ENCODE measurements at places on chromosomes 12 and 14.
A peak's percentile ranks its signal among the peaks of the same experiment; 100 is the strongest.

DNA sequence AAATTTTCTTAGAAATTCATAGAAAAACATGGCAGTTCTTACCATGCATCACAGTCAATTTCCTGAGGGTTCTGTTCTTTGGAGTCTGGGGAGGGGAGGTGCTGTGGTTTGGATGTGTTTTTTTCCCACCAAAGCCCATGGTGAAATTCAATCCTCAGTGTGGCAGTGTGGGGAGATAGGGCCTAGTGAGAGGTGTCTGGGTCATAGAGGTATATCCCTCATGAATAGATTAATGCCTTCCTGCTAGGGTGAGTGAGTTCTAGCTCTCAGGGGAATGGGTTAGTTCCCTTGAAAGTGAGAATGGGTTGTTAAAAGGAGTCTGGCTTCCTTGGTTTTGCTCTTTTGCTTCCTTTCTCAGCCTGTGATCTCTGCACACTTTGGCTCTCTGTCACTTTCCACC is 277.8 kb downstream of the APAF1 start:
- no peak for DNase-seq

DNA sequence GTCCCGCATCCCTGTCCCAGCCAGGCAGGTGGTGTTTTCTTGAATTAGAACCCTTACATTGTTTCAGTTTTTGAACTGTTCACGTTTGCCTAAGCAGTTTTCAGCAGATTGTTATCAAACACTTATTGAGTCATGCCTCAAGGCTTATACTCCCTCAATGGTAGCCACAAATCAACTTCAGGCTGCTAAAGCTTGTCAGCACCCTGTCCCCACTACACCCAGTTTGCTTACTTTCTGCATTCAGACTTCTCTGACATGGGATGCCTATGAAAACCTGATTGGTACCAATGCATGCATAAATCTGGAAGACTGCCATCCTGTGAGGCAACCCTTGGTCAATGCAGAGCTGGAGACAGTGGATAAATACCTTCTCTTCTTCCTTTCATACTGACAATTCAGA is 225.4 kb downstream of the BTG1 start:
- peak; percentile 88 for DNase-seq

GRCh38 chr12:100221523-100221922 is 20.9 kb downstream of the ACTR6 start:
- DNase-seq, result no peak

DNA sequence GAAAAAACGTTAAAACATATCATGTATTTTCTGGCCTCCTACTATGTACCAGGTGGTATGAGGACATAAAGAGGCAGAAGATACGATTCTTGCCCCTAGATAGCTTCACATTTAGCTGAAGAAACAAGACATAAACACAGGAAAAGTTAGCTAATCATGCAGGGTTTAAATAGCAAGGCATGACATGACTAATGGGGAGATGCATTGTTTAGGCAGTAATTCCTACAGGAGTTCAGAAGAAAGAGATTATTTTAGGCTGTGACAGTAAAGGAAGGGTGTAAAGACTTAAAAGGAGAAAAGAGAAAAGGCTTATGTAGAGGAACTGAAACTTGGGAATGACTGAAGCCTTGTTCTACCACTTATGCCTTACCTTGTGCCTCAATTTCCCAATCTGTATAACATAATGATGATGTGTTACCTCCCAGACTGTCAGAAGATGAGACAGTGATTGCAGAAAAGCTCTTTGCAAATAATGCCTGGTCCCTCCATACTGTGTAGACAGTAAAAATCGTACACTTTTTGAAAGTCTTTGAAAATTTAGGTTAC is 44.4 kb downstream of the PRKCH start:
- no peak for DNase-seq

DNA sequence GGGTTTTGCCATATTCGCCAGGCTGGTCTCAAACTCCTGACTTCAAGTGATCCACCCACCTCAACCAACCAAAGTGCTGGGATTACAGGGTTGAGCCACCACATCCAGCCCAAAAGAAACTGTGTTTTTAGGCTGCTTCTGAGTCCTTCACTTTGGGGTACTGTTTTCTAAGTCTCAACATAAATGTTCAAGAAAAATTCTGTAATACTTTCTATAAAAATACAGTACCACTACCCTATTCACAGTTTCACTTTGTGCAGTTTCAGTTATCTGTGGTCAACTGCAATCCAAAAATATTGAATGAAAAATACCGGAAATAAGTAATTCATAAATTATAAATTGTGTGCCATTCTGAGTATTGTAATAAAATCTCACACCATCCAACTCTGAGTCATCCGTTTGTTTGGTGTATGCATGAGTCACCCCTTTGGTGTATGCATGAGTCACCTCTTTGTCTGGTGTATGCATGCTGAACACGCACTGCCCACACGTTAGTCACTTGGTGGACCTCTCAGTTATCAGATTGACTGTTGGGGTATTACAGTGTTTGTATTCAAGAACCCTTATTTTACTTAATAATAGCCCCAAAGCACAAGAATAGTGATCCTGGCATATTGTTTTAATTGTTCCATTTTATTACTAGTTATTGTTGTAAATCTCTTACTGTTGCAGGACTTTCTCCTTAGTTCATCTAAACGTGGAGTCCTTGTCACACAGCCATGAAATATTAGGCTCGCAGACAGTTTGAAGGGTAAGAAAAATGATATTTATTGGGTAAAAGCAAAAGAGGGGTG is 190.2 kb downstream of the FSCB start:
- DNase-seq, result peak; percentile 48

DNA sequence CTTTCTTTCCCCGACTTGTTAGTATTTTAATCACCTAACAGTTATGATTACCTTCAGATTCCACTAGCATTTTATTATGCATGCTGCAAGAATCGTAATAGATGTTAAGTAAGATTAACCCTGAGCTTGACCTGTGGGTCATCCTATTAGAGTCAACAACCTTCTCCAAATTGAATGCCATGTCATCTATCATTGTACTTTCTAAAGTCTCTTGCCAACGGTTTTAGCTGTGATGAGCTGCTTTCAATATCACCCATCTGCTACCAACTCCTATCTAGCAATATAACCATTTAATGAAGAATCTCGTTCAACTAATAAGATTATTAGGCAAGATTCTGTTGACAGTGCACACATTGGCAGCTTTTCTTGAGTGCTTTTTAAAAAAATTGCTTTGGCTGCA is 33.7 kb downstream of the DACT1 start:
- no peak for DNase-seq

GRCh38 chr12:52391618-52392002 is 6.2 kb upstream of the KRT84 start:
- no peak for DNase-seq

- no peak for DNase-seq
Measured at GRCh38 chr14:33794791-33795305, 156.0 kb downstream of the EGLN3 start.

GRCh38 chr12:71524626-71525025 is 85.0 kb downstream of the LGR5 start:
- no peak for DNase-seq

GRCh38 chr14:77116172-77116817 is 18.2 kb downstream of the CIPC start:
- DNase-seq, result no peak

GRCh38 chr14:90587918-90588317 is 191.1 kb downstream of the CALM1 start:
- DNase-seq, result no peak

GRCh38 chr14:90839889-90840266 is 23.6 kb upstream of the TTC7B start:
- no peak for DNase-seq

DNA sequence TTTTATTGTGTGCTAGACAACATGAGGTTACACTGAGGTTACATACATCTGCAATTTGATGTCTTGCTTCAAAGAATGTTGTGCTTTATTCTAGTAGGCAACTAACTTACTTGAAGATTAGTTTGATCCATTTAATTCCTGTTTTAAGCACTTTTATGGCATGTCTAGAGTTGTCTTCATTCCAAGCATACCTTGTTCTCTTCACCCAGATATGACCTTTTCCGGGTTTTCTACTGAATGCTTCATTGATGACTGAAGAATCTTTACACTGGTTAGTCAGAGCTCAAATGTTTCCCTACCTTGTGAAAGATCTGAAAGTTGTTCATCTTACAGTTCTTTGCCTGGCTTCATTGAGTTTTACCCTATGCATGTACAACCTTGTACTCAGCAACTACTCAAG is 274.0 kb upstream of the KITLG start:
- peak; percentile 88 for DNase-seq

GRCh38 chr12:118494776-118495175 is 118.4 kb downstream of the SUDS3 start:
- no peak for DNase-seq

- DNase-seq, result no peak
Measured at GRCh38 chr14:32010604-32011125, 66.4 kb upstream of the ARHGAP5 start.

DNA sequence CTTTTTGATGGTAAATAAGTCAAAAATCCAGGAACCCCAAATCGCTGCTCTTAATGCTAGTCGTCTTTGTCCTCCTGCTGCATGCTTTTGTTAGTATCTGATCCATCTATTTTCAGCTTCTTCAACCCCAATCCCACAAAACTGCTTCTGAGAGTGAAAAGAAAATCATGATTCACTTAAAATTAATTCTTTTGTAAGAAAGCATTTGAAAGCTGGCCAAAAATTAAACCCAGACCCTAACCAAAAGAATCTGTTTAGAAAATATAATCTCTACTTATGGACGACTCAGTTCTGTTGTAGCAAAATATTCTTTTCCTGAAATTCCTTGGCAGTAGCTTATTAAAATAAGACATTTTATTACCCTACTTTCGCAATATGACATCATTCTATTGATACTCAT is 443.6 kb upstream of the SYT1 start:
- peak; percentile 79 for DNase-seq

DNA sequence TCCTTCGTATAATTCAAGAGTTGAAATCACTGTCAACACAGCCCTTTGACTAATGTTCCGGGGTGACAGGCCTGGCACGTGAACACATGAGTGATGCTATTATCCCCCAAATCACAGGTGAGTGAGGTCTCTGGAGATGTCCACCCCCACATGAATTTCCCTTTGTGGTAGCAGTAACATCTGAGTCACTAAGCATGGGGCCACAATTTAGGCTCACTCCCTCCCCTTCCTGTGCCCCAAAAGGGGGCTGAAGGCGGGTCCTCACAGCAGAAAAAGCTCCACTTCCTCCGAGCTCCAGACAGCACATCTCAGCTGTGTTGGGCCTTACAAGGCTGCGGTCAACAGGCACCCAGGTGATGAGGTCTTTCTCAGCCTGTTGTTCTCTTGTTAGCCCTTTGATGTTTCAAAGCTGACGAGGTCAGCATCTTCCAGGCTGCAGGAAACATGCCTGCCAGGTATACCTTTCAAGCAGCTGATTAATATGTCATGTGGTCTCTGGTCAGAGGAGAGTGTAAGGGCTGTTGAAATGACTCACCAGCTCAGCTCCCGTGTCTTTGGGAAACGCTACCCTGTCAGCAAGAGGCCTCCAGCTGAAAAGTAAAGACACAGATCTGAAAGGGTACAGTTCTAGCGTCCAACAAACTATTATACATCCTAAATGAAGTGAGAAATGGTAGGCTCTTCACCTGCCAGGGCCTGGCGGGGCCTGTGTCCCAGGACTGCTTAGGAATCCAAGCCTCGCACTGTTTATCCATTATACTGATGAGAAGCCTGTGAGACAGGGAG is 107.3 kb downstream of the ZFP36L1 start:
- no peak for DNase-seq

DNA sequence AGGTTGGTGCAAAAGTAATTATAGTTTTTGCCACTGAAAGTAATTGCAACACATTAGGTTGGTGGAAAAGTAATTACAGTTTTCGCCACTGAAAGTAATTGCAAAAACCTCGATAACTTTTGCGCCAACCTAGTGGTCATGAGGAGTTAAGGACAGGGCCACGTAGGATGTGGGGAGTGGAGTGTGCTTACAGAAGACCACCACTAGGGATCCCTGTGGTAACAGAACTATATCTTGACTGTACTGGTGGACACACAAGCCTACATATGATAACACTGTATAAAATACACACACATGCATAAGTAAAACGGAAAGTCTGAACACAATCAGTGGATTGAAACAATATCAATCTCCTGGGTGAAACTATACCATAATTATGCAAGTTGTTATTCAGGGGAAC is 187.4 kb upstream of the ABCD2 start:
- no peak for DNase-seq

- DNase-seq, result no peak
Measured at GRCh38 chr14:23023795-23024152, 10.9 kb downstream of the PSMB5 start.

DNA sequence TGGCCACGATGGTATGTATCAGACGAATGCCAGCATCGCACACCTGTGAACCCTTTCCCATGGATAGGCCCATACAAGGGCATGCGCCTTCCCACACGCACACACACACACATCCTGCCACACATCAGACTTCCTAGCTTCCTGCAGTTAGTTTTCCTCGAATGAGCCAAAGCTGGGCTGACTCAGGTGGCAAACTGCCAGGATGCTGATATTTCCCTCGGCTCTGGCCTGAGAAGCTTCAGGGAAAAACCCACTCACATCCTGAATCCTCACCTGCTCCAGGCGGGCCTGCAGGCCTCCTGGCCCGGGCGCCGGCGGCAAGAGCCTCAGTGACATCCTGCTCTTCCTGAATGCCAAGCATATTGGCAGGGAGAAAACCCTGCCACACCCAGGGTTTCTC is 22.4 kb downstream of the CALM1 start:
- DNase-seq, result peak; percentile 88

GRCh38 chr12:72036393-72036792 is 97.7 kb downstream of the TPH2 start:
- no peak for DNase-seq

GRCh38 chr14:87630846-87631245 is 362.1 kb downstream of the GALC start:
- DNase-seq, result no peak

DNA sequence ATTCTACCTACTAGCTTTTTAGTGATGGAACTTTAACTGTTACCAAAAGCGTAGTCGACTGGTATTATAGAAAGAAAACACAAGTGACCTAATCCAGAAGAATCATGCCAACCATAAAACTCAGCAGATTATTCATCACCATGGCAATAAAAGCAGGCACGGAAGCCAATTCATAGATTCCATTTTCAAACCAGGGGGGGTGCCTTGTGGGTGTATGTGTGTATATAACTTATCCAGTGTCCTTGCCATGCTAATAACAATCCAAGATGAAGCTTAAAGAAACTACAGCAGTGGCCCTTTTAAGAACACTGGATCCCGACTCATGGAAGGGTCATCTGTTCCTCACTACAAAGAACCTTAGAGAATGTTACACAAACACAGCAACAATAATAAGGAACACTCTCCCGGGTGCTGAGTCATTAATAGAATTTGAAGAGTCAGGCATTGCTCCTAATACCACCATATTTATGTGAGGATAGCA is 61.0 kb downstream of the EPS8 start:
- DNase-seq, result peak; percentile 45

- DNase-seq, result no peak
Measured at GRCh38 chr14:56854325-56854724, 44.0 kb upstream of the OTX2 start.

DNA sequence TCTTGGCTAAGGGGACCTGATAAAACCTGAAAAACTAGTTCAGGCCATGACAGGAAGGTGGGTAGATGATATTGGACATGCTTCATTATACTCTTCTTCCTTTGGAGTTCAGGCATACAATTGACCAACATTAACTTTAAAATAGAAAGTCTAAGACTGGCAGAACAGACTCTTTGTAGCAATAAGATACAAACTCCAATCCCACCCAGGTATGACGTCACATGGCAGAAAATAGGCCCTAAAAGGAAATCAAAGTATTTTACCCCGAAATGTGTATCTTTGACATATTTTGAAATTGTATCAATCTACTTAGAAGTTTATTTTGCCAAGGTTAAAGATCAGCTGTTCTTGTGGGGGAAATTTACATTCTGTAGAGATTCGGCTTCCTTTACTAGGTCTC is 198.1 kb upstream of the LRIG3 start:
- no peak for DNase-seq

All from fibroblast of skin of left quadriceps (primary cell).